ENCODE measurements at places on chromosomes 7 and 10.

DNA sequence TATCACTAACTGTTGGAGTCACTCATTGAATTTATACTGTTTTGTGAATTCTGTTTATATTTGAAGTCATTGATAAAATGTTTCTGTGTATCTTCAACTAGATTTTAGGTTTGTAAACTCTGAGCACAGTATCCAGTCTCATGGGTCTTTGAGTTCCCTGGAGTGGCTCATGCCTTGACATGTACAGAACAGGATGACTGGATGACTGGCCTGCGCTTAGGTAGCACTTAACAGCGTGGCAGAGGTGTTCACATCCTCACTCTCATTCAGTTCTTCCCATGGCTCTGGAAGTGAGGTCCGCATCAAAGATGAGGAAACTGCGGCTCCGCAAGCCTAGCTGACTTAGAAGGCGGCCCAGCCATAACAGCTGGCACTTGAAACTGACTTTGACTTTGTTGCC is 576.9 kb downstream of the SUGCT start:
- DNase-seq = no peak

- DNase-seq = no peak
These were observed 107.1 kb downstream of the RNF32 start for GRCh38 chr7:156747718-156748117.

DNA sequence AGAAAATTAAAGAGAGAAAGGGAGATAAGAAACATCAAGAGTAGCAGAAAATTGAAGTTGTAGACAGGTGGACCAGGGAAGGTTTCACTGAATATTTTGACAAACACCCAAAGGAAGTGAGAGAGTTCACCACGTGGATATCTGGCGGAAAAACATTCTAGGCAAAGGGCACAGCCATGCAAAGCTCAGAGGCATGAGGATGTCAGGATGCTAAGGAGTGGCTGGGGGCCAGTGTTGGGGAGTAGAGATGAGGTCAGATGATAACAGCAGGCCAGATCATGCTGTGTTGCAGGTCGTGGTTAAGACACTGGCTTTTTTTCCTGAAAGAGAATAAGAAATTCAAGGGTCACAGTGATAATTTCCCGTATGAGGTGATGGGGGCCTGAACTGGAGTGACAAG is 181.9 kb downstream of the DGKI start:
- no peak for DNase-seq

GRCh38 chr7:86295526-86295925 is 348.2 kb upstream of the GRM3 start:
- no peak for DNase-seq

DNA sequence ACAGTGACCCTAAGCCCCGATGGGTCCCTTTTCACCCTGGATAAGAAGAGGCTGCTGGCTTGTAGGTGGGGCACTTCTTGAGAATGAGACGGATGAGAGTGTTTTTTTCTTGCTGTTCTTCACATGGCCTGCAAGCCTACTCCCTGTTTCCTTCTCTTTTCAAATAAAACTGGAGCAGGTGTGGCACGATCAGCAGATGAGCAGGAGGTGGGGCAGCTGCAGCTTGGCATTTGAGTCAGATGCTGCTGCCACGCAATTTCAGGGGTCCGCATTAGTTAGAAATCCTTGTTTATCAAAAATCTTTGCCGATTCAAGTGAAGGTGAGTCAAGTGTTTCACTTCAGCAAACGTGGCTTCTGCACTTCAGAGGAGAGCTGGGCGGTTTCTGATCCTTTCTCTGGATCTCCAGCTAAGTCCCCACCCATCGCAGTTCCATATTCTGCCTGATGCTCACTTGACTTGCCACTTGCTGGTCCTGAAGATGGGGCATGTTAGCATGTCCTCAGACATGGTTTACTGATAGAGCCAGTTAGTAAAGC is 20.8 kb downstream of the WDFY4 start:
- no peak for DNase-seq

DNA sequence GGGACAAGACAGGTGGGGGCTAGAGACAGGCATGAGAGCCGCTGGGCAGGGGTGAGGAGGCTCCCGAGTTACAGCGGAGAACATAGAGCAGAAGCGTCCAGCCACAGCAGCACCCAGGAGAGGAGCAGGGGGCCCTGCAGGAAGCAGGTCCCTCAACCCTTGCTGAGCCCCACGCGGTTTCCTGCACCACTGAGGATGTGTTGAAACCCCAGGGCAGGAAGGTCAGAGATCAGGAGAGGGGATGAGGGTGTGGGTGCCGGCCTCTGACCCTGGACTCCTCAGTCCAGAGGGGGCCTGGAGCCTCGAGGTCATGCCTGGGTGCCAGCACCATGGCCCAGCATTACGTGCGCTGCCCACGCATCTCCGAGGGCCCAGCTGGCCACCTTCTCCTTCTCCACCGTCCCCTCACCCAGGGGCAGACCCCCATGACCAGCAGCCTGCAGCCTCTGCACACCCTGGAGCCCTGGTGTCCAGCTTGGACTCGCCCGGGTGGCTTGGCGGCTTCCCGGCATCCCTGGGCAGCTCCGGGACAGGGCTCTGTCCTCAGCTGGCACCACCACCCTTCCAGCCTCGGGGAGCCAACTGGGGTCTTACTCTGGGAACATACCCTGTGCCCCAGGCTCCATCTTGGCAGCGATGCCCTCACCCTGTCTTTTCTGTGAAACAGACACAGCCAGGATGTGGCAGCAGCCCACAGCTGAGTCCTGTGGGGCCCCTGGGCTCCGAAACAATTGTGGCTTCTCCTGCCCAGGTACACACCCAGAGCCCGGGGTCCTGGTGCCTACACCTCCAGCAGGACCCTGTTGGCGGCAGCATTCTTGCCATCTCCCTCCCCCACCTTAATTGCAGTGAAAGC is 52.0 kb downstream of the STK32C start:
- DNase-seq = no peak

GRCh38 chr10:95539560-95540284 is 21.4 kb downstream of the SORBS1 start:
- DNase-seq = no peak

DNA sequence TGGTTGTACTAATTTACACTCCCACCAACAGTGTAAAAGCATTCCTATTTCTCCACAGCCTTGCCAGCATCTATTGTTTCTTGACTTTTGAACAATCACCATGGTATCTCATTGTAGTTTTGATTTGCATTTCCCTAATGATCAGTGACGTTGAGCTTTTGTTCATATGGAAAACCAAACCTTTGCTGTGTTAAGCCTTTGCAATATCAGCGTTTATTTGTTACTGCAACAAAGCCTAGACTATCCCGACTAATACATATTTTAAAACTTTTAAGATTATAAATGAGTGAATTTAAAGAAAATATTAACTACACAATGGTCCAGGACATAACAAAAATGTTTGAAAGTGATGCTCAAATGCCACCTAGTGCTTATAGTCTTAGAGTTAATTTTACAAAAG is 26.6 kb downstream of the TRIL start:
- no peak for DNase-seq

- DNase-seq = no peak
These were observed 230.2 kb downstream of the FZD1 start for GRCh38 chr7:91494450-91494849.

DNA sequence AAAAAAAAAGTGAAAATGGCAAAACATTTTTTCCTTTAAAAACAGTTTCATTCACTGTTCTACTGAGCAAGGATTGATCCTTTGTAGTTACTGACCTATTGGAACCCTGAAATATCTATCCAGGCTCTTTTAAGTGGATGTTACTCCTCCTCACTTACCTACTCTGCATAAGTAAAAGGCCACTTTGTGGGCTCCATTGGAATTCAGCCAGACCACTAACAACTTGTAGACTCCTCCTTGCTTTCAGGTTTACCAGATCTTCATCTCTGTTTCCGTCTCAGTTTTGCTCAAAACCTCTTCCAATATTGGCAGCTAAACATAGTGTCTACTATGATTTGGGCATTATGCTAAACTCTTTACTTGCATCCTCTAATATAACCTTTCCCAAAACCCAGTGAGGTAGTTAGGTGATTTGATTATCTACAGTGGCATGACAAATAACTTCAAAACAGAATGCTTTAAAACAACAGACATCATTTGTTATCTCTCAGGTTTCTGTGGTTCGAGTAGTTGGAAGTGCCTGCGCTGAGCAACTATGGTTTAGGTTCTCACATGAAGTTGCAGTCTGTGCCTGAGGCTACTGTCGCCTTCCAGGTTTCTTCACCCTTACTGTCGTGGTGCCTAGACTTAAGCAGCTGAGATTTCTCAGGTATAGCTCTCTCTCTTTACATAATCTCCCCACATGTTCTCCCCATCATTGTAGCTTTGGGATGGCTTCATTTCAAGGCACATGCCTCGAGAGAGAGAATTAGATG is 698.2 kb downstream of the REEP3 start:
- DNase-seq = no peak

Data from HCEC 1CT (cell line).